ENCODE measurements at places on chromosomes 13 and 19.

- no peak for DNase-seq
Observed at GRCh38 chr13:80313668-80314256, 27.2 kb downstream of the SPRY2 start.

GRCh38 chr19:39413911-39414608 lies 1.6 kb downstream of the PLEKHG2 start:
- no peak for DNase-seq

GRCh38 chr13:44305286-44305685 lies 68.3 kb upstream of the SERP2 start:
- DNase-seq = no peak

DNA sequence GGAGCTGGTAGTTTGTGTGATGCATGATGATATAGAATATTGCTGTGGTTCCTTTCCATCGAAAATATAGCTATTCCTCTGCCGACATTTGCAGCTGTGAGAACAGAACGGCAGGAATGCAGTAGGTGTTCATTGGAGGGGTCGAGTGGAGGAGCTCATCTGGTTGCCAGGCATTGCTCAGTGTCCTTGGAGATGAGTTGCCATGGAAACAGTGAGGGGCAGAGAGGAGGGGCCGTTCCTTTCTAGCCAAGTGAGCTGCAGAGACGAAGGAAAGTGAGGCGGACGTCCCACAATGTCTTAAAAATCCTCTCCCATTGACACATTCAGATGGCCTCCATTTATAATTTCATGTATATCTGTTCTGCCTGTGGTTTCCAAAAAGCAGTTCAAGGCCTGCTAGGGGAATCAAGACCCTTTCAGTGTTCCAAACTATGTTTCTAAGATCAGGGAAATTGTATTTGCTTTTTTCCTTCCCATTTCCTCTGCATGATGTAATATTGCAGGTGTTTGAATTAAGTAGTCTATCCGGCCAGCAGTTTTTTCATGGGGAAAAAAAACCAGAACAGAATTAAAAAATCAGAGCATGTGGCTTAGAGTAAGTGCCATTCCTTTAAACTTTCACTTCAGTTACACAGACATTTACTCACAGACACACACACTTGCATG lies 41.2 kb upstream of the ZNF835 start:
- no peak for DNase-seq

GRCh38 chr13:37094099-37094498 lies 11.4 kb downstream of the CSNK1A1L start:
- DNase-seq = no peak

DNA sequence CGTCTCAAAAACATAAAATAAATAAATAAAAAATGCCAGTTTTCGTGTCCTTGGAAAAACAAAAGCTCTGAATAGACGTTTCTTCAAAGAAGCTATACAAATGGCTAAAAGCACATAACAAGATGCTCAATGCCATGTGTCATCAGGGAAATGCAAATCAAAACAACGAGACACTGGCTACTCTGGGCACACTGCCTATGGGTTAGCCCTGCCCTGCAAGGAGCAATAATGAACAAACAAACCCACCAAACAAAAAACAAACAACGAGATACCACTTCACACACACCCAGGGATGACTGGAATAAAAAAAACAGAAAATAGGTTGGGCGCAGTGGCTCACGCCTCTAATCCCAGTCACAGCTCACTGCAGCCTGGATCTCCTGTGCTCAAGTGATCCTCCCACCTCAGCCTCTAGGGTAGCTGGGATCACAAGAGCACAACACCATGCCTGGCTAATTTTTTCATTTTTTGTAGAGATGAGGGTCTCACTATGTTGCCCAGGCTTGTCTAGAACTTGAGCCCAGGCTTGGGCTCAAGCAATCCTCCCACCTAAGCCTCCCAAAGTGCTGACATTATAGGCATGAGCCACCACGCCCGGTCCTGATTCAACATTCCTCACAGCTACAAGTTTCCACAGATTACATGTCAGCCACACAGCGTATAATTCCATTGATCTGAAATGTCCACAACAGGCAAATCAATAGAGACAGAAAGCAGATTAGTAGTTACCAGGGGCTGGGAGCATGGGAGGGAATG lies 15.5 kb upstream of the ISYNA1 start:
- DNase-seq = no peak

DNA sequence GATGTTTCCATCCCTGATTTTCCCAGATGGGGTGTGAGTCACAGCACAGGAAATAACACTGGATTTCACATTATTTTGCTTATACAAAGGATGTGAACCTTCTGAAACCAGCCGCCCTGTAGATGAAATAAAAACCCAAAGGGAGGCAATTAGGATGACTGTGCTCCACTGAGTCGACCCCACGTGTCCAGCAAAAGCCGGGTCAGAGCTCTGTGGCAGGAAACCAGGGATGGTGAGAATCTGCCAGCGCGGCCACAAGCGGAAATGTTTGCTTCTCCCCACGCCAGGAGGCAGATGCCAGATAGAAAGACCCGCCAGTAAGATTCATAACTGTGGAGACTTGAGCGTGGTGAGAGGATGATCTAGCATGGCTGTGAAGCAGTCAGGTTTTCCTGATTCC lies 764.4 kb downstream of the LIG4 start:
- peak; percentile 70 for DNase-seq

- DNase-seq = no peak
Observed at GRCh38 chr13:69579351-69579750, 528.3 kb upstream of the ATXN8OS start.

- no peak for DNase-seq
Observed at GRCh38 chr13:30898678-30899241, 7.3 kb upstream of the MEDAG start.

GRCh38 chr19:43644181-43644580 lies 4.5 kb upstream of the CADM4 start:
- DNase-seq = no peak

GRCh38 chr13:30044932-30045331 lies 194.5 kb upstream of the UBL3 start:
- no peak for DNase-seq

- DNase-seq = no peak
Observed at GRCh38 chr19:46785054-46785979, 3.1 kb downstream of the SLC1A5 start.

DNA sequence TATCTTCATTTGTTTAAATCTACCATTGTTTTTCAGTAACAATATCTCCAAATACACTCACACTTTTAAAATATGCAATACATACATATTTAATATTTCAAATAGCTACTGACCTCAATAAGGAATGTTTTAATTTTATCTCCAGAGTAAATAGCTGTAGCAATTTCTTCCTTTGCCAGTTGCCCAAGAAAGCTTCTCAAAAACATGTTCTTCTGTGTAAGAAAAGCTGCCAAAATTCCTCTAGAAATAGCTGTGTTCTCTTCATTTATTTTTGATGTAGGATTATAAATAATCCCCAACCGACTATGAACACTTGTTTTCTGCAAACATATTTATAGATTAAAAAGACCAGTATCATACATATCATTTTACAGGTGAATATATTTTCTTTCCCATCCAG lies 150.5 kb downstream of the UGGT2 start:
- no peak for DNase-seq

GRCh38 chr13:59416561-59416960 lies 747.2 kb downstream of the DIAPH3 start:
- DNase-seq = no peak

DNA sequence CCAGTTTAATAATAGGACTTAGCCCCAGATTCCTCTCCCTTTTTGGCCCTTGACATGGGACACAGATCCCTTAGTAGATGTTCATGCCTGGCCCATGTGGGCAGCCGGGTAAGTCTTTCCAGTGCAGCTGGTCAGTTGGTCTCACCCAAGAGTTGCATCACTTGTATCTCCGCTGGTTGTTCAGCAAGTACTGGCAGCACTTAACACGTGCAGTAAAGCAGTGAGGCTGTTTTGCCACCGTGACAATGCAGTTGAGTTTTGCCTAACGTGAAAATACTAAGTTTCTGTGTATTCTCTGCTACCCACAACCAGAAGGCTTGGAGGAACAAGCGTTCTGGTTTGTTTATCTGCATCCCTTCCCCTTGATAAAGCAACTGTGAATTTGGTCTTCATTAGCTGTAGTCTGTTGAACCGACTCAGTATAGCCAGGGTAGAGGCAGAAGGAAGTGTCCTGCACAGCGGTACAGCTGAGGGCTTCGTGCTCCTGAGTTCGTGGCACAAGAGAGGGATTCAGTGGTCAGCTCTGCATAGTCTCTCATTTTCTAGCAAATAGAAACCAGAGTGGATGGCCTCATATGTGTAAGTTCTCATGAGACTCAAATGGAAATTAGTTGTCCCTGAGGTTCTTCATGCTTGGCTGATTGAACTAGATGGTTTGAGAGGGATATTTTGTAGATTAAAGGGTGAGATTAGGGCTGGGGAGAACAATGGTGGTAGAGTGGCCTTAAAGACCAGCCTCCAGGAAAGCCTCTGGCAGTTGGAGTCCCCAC lies 50.3 kb downstream of the ARHGEF7 start:
- DNase-seq = no peak

DNA sequence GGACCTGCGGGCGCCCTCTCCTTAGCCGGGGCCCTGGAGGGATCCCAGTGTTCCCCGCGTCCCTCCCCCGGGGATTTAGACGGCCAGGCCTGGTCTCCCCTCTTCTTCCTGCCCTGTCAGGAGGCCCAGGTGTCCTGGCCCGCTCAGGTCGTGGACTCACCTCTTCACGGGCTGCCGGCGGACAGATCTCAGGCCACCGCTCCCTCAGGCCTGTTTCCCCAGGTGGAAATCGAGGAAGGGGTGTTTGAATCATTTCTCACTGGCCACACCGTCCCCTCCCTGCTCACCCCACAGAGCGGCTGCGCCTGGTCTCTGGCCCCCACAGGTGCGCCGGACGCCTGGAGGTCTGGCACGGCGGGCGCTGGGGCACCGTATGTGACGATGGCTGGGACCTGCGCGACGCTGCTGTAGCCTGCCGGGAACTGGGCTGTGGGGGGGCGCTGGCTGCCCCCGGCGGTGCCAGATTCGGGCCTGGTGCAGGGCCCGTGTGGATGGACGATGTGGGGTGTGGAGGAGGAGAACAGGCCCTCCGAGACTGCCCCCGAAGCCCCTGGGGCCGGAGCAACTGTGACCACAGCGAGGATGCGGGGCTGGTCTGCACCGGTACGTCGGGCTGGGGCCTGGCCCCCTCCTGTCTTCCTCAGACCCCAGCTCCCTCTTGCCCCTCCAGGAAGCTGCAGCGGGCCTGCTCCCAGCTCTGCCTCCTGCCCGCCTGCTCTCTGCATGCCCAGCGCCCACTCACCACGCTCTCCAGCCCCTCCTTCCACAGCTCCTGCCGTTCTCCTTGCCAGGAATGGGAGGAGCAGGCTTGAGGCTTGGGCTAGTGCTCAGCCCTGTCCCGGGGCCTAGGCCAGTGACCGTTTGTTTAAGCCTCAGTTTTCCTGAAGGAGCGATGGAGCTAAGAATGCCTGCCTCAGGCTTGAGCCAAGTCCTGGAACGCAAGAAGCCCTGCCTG lies 2.5 kb downstream of the SSC5D start:
- DNase-seq = peak; percentile 66

DNA sequence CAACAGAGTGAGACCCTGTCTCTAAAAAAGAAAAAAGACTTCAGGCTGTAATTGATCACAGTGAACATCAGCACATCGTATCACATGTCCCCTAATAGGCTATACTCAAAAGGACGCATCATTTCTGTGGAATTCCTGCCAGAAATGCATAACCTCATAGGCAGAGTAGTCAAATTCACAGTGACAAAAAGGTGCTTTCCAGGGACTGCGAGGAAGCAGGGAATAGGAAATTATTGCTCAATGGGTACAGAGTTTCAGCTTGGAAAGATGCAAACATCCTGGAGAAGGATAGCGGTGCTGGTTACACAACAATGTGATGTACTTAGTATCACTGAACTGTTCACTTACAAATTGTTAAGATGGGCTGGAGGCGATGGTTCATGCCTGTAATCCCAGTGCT lies 41.1 kb upstream of the MRI1 start:
- DNase-seq = no peak

DNA sequence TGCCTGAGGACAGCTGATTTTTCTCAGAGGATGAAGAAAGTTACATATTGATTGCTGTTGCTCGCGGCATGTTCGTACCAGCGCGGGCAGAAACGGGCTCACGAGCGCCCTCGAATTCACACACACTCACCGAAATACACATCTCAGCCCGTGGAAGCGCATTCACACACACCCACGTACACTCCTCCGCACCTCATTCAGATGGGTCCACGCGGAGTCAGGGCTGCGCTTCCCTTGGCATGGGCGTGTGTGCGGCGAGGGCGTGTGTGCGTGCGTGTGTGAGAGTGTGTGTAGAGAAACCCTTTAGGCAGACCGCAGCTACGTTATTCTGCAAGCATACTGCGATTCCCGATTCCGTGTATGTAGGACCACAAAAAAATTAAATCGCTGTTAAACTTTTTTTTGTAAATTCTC lies 2.1 kb upstream of the PCDH17 start:
- DNase-seq = peak; percentile 74

DNA sequence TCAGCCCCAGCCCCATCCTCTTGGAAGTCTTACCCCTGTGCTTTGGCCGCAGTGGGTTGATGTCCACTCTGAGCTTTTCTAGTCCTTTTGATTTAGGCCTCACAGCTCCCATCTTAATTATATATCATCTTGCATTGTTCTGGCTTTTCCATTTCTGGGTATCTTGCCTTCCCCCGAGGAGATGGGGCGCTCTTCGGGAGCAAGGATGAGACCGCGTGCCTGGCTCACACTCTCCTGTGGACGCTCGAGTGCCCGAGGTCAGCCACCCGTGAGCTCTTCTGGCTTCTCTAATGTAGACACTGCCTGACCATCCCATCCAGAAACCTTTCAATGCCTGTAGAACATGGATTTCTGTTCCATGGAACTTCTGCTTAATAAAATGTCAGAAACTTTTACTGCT lies 53.5 kb upstream of the GPR183 start:
- DNase-seq = no peak

DNA sequence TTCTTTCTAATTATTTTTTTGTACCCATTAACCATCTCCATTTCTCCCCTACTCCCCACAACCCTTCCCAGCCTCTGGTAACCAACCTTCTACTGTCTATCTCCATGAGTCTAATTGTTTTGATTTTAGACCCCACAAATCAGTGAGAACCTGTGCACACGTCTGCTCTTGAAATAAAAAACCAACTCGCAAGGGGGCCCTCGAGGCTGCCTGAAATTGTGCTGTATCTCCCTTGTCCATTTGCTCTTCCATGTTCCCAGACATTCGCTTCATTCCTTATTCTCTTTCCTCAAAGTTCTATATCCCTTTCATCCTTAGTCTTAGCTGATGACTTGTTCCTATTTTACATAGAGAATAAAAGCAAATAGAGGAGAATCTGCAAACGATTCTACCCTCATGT lies 95.0 kb downstream of the GPC5 start:
- DNase-seq = no peak

- no peak for DNase-seq
Observed at GRCh38 chr13:86846501-86846900, 824.7 kb upstream of the SLITRK5 start.

- DNase-seq = no peak
Observed at GRCh38 chr13:97284558-97284957, 62.4 kb downstream of the MBNL2 start.

Data from left forelimb (tissue), 1 donor.